ENCODE measurements at places on chromosomes 2 and 18. TPM values are rescaled to one million over a fixed set of nuclear protein-coding genes. Genes with fewer than 3 reads are reported as not detected.

The UGT1A5 gene
- not detected for polyA plus RNA-seq

The CDH2 gene
- 109 TPM for polyA plus RNA-seq

The DPP10 gene
- polyA plus RNA-seq, result 17.1 TPM

The OSGEPL1 gene
- polyA plus RNA-seq, result 28.5 TPM

The C2orf72 gene
- 4.0 TPM for polyA plus RNA-seq

The C2orf80 gene
- polyA plus RNA-seq, result 0.25 TPM

The DOK1 gene
- polyA plus RNA-seq, result 7.4 TPM

The ALPP gene
- not detected for polyA plus RNA-seq

The PPP1R1C gene
- 3.5 TPM for polyA plus RNA-seq

The ABCG8 gene
- polyA plus RNA-seq, result 0.88 TPM
